Suppressor macrophage treated with lipopolysaccharide for 1 hour (primary cell): ENCODE measurements at places on chromosomes 2 and 18.

- no peak for DNase-seq
Measured at GRCh38 chr2:128300151-128301020, 18.3 kb downstream of the HS6ST1 start.

GRCh38 chr2:213066443-213066743, 85.0 kb downstream of the IKZF2 start:
- no peak for DNase-seq

DNA sequence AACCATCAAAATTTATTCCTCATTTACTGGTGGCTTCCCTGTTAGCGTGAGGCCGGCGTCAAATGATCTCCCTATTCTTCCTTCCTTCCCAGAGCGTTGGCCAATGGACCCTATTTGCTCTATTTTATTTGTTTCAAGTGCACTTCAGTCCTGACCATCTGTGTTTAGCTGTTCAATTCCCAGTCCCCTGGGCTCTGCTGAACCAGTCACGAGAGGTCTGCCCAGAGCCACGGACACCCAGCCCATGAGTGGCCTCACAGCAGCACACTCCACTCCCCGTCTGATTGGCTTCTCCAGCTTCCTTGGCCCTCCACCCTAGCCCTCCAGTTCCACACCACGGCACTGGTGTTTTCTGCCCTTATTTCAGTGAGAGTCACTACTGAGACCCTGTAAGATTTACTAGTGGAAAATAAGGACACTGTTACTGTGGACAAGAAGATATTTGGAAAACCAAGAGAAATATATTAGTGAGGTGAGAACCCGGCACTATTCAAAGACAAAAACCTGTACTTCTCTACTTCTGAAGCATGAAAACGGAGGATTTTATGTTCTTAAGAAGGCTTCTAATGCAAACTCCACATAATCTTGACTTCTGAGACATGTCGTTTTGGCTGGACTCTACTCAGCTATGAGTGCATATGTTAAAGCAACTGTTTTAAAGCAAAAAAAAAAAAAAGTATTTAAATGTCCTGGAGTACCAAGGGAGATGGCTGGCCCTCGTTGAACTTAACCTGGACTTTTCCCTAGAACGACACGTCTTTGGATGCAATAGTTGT, 86.6 kb downstream of the COL6A3 start:
- DNase-seq = no peak

GRCh38 chr2:141820893-141821292, 309.9 kb downstream of the LRP1B start:
- DNase-seq = no peak

DNA sequence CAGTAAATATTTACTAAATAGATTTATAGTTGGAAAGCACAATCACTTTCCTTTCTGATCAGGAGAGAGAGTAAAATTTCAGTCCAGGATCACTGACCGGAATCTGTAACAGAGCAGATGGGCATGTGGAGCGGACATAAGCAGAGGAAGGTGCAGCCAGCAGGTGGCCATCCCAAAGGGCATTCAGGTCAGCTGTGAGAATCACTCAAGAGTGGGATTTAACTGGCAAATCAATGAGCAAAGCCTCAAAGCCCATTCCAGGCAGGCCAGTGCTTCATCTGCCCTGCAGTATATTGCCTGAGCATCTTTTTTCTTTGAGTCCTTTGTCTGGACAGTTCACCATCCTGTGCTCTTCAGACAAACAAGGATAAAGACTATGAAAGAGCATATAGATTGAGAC, 166.4 kb upstream of the SLC14A2 start:
- DNase-seq = no peak

DNA sequence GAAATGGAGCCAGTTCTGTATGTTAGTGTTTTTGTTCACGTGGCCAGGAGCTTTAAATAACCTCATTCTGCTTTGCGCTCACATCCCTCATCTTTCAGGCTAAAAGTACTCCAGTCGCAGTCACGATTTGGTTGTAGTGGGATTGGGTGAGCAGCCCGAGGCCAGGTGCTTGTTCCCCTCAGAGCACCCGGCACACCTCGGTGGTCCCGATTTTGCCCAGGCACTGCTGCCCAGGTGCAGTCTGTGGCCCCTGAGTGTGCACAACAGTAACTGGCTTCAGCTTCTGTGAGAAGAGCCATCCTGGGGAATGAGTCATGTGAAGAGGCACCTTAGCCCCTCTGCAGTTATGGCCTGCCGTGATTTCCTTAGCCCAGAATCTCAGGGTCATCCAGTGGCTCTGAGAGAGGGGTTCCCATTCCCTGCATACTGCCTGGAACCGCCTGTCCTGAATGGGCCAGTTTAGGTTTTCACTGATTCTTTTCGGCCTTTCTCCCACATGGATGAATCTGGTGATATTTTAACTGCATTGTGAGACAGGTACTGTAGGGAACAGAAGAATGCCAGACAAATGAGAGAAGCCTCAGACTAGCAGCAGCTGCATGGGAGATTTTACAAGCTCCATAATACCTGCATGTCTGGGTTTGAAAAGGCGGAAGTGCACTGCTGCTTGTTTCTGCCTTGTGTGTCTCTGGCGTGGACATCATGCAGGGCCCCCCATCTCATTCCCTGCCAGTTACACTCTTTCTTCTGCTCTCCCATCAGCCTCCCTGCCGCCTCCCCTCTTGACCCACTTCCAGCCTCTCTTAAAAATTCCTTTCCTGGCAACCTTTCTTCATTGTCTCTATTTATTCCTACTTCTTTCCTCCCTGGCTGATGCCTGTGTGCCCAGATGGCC, 33.5 kb downstream of the IMPA2 start:
- no peak for DNase-seq

GRCh38 chr2:6398421-6398820, 467.3 kb downstream of the CMPK2 start:
- no peak for DNase-seq

DNA sequence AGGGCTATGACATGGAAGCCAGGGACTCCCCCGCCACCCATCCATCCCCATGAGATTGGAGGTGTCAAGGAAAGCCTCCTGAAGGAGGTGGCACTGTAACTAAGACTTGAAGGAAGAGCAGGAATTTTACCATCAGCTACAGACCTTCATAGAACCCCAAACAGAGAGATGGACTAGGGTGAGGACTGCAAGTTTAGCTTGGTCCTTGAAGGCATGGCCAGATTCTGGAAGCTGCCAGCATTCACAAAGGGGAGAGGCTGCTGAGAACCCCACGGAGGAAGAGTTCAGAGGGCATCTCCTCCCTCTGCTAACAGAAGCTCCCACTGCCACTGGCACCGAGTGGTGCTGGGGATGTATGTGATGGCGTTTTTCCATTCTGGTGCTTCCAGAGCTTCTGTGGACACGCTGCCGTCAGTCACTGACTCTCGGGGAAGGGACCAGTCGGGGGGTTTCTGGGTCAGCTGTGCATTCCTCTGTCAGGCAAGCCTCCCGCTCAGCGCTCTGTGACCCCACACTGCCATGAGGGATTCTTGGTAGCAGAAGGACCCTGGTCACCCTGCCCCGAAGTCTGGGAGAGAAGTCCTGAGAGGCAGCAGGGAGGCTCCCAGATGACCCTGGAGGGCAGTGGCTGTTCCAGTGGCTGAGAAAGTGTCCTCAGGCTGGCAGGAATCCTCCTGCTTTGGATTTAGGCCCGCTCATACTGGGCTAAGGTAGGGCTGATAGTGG, 18.1 kb downstream of the TMEM185B start:
- no peak for DNase-seq

GRCh38 chr2:99607454-99607853, 117.6 kb upstream of the REV1 start:
- no peak for DNase-seq

GRCh38 chr2:231900486-231900942, 25.7 kb downstream of the NPPC start:
- peak; percentile 87 for DNase-seq

DNA sequence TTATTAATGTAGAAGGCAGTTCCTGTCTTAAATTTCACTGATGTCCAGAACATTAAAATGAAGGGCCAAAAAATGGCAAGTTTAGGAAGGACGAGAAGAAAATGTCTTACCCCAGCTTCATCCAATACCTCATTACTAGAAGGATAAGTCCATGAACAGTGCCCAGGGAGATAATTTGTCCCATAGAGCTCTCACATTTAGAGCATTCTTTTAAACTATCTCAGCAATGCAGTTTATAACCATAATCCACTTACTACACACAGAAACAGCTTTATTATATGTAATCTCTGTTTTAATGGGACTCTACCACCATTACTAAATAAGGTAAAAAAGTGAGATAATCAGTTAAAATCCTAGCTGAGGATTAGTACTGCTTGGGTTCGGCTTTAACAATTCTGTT, 142.5 kb downstream of the PARD3B start:
- DNase-seq = no peak

- DNase-seq = peak; percentile 80
Measured at GRCh38 chr18:13159579-13159978, 59.0 kb upstream of the LDLRAD4 start.

DNA sequence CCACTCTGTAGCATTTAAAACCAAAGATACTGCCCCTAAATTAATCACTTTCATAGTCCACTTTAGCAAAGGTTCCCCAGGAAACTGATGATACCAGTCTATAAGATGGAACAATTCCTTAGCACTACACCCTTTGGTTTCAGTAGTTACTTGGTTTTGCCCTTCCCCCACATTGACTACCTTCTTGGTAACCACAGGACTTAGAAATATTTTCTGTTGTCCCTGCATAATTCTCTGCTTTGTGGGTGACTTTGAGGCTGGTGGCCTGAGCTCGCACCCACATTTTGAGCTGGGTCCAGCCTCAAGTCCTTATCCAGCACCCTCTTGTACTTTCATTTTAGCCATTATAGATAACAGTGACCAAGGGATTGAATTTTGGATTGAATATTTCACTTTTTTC, 23.1 kb downstream of the ELP2 start:
- DNase-seq = no peak

- DNase-seq = no peak
Measured at GRCh38 chr2:75342504-75343175, 143.3 kb upstream of the TACR1 start.

DNA sequence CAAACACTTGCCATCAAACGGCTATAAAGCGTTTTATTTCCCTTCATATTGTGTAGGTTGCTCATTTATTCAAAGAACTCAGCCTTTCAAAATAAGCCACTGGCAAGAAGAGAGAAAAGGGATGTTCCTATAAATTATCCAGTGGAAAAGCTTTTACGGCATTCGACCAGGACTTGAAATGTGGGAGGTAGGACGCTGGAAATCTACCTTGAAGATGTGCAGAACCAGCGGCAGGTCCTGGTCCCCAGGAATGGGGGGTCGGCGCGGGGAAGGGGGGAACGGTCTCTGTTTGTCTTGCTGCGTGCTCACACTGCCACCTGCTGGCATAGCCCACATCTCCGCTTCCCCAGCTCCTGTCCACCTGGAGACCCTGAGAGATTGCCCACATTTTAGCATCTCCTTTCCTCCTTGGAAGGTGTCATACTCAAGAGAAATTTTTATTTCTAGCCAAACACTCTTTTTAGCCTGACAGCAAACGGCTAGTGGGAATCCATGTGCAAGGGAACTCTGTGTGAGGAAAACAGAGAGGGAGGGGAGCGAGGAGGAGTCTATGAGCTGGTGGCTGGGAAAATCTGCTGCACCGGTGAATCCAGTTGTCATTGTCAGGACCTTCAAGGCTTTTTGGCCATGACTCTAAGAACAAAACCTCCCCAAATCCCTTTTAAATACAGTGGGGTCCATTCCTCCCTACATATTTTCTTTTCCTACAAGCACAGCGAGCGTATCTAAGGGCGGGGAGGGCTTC, 349.0 kb upstream of the PKDCC start:
- no peak for DNase-seq

DNA sequence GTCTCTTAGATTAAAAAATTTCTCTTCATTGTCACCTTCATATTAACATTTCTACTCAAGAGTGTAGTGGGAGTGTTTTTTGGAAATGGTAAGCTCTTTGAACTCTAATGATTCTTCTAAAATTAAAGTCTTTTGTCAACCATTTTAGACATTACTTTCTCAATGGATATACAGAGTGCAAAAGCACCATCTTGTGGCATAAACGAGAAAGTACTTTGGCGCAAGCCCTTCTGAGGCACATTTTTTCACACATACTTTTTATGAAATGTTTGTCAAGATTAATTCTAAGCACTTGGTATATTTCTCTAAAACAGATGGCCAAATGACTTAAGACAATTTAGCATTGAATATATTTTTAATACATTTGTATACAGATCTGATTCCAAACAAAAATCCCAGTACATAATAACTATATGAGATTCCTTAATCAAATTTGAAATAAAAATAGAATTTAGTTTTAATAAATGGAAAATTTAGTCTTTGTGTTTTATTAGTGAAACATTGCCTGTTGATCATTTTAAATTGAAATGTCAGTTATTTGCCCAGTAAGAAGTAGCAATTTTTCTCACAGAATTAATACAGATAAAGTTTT, 63.3 kb upstream of the GALNT5 start:
- peak; percentile 72 for DNase-seq

DNA sequence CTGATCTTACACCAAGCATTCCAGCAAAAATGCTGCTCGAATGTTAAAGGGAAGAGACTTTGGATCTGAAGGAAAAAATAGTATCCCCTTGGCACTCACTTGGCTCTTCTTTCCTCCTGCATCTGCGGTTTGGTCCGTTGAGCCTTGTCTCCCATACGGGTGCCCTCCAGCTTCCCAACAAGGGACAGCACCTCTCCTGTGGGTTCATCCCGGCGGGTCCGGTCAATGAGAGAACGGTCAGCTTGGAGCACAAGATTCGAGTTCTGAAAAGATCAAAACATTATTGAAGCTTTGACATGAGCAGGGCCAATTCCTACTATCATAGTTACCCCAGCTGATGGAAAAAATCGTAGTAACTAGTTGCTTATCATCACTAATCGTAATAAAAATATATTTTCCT, 740 bp downstream of the SNRNP200 start:
- DNase-seq = no peak

DNA sequence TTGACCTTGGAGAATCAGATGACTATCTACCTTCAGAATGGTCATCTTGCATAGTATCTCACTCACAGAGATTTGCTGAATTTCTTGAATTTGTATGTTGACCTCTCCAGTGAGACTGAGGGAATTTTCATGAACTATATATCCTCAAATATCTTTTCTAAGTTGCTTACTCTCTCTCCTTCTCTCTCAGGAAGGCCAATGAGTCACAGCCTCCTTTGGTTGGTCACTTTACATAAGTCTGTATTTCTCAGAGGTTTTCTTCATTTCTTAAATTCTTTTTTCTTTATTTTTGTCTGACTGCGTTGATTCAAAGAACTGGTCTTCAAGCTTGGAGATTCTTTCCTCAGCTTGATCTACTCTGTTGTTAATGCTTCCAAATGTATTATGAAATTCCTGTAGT, 51.7 kb downstream of the VIT start:
- DNase-seq = no peak
